Sigmoid colon (tissue), 7 donors: ENCODE measurements at places on chromosomes 5 and 9. TPM values are rescaled to one million over a fixed set of nuclear protein-coding genes. Genes with fewer than 3 reads are reported as not detected.

Gene ARSK
- polyA plus RNA-seq = 0.60 TPM

Gene SLC34A3
- not detected for polyA plus RNA-seq

Gene ASPN
- polyA plus RNA-seq = 1.5 TPM

Gene RGMB
- 25.8 TPM for polyA plus RNA-seq

Gene IFNA13
- polyA plus RNA-seq = not detected

Gene HINT2
- 125 TPM for polyA plus RNA-seq

Gene KIF24
- polyA plus RNA-seq = 0.46 TPM

Gene SEMA6A
- polyA plus RNA-seq = 8.4 TPM

Gene CTXN3
- polyA plus RNA-seq = not detected

Gene KIAA0825
- 0.48 TPM for polyA plus RNA-seq

Gene TNFSF15
- 1.5 TPM for polyA plus RNA-seq

Gene GCNT4
- 0.69 TPM for polyA plus RNA-seq

Gene RANBP17
- 1.8 TPM for polyA plus RNA-seq
